ENCODE measurements at places on chromosomes 16 and 17.
A peak's percentile ranks its signal among the peaks of the same experiment; 100 is the strongest.

GRCh38 chr16:72769876-72770275 is 278.1 kb downstream of the ZFHX3 start:
- no peak for DNase-seq

DNA sequence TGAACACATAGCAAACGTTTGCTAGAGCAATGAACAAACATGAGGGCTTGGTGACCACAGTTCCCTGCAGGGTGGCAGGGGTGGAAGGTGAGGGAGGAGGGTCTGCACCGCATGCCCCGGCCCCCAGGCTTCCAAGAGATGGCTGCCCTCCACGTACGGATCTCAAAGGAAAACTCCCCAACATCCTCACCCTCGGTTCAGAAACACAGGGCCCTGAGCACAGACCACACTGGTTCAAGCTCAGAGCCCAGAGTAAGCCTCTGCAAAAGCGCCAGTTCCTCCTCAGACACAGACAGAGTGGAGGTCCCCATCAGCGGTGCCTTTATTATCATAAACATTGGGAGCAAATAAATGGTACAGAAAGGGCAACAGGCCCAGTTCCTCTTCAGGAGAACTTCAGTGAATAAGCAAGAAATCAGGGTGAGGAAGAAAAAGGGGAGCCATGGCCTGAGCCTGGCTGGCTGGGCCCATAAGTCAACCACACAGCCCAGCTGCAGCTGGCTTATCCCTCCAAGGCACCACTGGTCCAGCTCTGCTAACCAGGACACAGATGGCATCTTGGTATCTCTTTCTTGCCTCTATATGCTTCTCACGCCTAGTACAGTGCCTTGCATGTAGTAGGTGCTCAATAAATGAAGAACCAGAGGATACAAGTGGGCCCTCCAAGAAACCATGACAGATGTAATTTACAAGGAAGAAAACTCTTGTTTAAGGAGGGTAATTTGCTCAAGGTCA is 11.0 kb downstream of the MPO start:
- DNase-seq = no peak

DNA sequence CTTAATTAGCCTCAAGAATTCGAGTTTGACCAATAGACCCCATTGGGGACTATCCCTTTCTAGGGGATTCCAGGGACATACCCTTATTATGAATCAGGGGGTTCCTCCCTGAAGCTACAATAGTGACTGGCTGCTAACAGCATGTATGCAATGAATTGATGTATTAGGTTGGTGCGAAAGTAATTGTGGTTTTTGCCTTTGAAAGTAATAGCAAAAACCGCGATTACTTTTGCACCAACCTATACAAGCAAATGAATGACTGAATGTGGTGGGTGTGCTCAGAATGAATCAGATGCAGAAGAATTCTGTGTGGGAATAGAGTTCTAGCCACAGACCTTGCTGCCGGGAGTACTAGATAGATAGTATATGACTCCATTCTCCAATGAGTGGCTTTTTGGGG is 76.7 kb downstream of the HLF start:
- DNase-seq = no peak

- no peak for DNase-seq
Measured at GRCh38 chr16:67023689-67024088, 5.3 kb upstream of the CBFB start.

DNA sequence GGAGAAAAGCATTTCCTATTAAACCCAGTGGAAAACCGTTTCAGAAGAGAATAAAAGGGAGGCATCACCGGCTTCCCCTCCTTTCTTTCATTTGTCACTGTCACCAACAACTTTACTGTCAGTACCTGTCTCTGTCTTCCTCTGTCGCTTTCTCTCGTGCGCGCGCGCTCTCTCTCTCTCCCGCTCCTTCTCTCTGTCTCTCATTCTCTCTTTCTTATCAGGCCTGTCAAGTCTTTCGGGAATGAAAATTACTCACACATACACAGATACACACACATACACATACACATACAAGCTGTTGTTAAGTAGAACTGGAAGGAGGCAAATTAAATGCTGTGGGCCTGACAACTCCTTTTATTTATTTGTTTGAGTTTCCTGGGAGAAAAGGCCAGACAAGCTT is 17.6 kb downstream of the MYOCD start:
- DNase-seq = no peak

DNA sequence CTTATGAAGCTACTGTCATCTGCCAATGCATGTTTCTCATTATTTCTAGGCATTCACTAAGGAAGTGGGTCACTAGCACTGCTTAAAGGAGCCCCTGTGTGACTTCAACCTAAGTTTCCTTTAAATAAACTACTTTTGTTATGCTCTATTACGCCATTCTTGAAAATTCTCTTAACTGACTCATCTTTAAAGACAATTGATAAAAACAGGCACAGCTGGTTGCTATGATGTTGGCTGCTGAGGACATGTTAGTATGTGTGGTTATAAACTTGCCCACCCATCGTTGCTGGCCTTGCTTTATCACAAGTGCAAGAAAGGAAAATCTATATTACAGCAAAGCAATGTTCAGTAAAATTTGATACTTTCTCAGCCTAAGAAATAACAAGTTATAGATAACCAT is 75.8 kb upstream of the CNTNAP4 start:
- no peak for DNase-seq

- no peak for DNase-seq
Measured at GRCh38 chr16:87828071-87828906, 41.0 kb downstream of the SLC7A5 start.

DNA sequence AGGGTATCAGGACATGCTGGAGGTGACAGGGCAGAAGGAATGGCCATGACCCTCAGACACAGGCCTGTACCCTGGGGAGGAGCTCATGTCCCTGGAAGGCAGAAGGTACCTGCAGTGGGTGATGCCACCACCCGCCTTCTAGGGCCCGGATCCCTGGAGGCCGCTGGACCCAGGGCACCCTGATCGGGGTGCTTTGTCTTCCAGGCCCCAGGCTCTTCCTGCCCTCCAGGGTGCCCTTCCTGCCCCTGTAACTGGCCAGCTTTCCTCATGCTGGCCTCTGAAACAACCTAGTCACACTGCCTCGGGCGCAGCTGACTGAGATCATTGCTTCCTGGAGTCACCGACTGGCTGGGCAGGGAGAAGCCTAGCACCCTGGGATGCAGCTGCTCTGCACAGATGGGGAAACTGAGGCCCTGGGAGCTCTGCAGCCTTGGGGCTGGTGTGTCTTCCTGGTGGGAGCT is 5.8 kb downstream of the ADCY7 start:
- DNase-seq = no peak

DNA sequence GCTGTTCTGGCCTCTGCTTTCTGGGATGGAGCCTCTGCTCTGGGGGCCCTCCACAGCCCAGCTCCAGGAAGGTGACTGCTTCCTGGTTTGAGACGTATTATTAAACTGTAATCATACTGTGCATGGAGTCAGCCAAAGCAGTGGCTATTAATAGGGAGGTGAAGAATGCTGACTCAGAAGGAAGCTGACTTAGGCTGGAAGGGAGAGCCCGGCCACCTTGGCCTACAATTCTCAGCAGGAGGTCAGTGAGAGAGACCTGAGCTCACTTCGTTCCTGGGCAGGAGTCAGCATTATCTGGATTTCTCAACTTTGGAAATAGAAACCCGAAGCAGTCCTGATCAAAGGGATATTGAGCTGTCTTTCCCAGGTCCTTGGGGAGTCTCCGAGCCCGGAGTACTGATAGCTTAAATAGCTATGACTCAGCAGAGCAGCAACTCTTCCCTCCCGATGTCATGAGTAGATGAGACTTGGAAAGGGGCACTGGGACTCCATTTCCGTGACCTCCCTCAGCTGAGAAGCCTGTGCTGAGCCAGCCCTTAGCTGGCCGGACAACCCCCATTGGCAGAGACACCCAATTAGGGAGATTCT is 91.8 kb downstream of the YPEL2 start:
- DNase-seq = no peak

- DNase-seq = no peak
Measured at GRCh38 chr17:82972836-82973372, 106.5 kb upstream of the METRNL start.

GRCh38 chr16:53281280-53281679 is 153.0 kb upstream of the RBL2 start:
- DNase-seq = no peak

GRCh38 chr17:46035112-46035818 is 36.2 kb downstream of the STH start:
- DNase-seq = peak; percentile 70

DNA sequence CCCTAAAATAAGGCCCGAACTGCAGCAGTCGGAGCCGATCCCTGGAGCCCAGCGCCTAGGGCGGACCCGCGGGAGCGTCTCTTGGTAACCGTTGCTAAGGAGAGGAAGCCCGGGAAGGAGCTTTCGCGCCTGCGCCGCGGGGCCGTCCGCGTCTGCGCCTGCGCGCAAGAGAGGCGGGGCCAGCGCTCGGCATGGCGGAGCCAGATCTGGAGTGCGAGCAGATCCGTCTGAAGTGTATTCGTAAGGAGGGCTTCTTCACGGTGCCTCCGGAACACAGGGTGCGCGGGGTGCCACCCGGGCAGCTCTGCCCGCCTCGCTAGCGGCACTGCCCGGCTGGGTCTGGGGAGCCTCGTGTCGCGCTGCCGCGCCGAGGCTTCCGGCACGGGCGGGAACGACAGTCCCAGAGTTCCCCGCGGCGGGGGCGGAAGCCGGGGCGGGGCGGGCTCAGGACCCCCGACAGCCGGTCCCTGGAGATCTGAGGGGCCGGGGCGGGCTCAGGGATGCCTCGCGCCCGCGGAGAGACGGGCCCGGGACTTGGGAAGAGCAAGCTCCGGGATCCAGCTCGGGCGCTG is at the start of gene CDK10:
Gene CDK10 (plus strand): TSS at position 170 of the 572 bp plus-strand sequence. CDS start 22 bp downstream, at position 192.
- DNase-seq = peak; percentile 91

GRCh38 chr17:74045608-74046280 is 157.7 kb upstream of the RPL38 start:
- DNase-seq = no peak

GRCh38 chr17:79483842-79484241 is 127.0 kb downstream of the RBFOX3 start:
- no peak for DNase-seq

- DNase-seq = no peak
Measured at GRCh38 chr16:49365711-49366509, 7.7 kb upstream of the C16orf78 start.

DNA sequence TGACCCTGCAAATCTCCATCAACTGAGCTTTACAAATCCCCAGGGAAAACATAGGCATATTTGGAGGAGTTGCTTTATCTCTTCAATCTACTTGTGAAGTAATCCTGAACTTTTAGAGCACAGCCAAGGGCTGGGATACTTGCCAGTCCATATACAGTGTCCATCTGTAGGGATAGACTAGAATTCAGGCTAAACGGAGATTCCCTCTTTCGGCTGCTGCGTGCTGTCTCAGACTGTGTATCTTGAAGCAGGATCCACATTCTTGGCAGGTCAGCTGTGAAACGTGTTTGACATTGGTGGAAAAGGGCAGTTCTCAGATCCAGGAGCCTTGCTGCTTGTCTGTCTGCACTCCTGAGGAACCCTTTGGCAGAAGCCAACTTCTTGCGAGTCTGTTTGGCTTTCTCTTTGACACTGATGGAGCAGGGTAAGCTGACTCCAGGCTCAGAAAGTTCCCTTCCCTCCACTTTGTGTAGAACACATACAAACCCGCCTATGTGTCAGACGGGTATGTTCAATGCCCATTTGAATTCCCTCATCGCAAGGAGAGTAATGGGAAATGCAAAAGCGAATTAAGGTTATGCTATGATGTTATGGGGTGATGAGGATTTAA is 221.8 kb downstream of the MAP2K4 start:
- no peak for DNase-seq

- DNase-seq = peak; percentile 21
Measured at GRCh38 chr16:71855937-71856662, 10.3 kb downstream of the ATXN1L start.

GRCh38 chr16:4578961-4579530 is 22.9 kb downstream of the C16orf96 start:
- no peak for DNase-seq

- DNase-seq = no peak
Measured at GRCh38 chr17:42817866-42818265, 6.2 kb downstream of the BECN1 start.

GRCh38 chr17:81403671-81404534 is 8.6 kb downstream of the BAHCC1 start:
- no peak for DNase-seq

GRCh38 chr17:75077072-75077495 is 10.7 kb upstream of the SLC16A5 start:
- no peak for DNase-seq

GRCh38 chr16:10895053-10895946 is 18.3 kb downstream of the CIITA start:
- DNase-seq = no peak

GRCh38 chr17:1150863-1151600 is 28.7 kb downstream of the ABR start:
- no peak for DNase-seq

DNA sequence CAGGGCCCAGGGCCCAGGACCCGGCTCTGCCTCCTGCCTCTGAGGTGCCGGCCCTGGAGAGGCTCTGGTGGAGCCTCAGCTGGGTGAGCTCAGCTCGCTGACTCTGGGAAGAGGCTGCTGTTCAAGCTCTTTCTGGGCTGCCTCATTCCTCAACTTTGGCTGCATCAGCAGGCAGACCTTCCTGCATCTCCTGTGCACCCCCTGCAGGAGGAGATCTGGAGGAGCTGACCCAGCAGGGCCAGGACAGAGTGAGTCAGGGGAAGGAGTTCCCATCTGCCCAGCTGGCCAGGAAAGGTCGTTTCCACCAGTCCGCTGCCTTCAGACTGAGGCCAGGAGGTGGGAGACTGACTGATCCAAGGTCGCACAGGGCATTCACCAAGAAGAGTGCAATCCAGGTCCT is 10.7 kb downstream of the CRHR1 start:
- DNase-seq = no peak

- no peak for DNase-seq
Measured at GRCh38 chr16:56747486-56748045, 17.6 kb downstream of the NUP93 start.

GRCh38 chr17:75341784-75342486 is 52.7 kb upstream of the SLC25A19 start:
- DNase-seq = no peak

DNA sequence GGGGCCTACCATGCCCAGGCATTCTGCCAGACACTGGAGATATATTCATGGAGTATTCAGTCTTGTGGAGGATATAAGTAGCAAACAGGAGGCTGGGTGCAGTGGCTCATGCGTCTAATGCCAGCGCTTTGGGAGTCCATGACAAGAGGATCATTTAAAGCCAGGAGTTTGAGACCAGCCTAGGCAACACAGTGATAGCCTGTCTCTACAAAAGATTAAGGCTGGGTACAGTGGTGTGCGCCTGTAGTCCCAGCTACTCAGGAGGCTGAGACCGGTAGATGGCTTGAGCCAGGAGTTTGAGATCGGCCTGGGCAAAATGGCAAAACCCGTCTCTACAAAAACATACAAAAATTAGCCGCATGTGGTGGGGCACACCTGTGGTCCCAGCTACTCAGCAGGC is 37.7 kb upstream of the CDH3 start:
- no peak for DNase-seq

All from stimulated activated naive CD8-positive, alpha-beta T cell treated with anti-CD3 and anti-CD28 coated beads, Interleukin-15, amount 100 ng/mL, for 72 hours (primary cell).